Suprapubic skin (tissue), 4 donors: ENCODE measurements at places on chromosomes 6 and 20.

GRCh38 chr6:150891888-150892485, 26.5 kb downstream of the MTHFD1L start:
- DNase-seq: peak; percentile 80

DNA sequence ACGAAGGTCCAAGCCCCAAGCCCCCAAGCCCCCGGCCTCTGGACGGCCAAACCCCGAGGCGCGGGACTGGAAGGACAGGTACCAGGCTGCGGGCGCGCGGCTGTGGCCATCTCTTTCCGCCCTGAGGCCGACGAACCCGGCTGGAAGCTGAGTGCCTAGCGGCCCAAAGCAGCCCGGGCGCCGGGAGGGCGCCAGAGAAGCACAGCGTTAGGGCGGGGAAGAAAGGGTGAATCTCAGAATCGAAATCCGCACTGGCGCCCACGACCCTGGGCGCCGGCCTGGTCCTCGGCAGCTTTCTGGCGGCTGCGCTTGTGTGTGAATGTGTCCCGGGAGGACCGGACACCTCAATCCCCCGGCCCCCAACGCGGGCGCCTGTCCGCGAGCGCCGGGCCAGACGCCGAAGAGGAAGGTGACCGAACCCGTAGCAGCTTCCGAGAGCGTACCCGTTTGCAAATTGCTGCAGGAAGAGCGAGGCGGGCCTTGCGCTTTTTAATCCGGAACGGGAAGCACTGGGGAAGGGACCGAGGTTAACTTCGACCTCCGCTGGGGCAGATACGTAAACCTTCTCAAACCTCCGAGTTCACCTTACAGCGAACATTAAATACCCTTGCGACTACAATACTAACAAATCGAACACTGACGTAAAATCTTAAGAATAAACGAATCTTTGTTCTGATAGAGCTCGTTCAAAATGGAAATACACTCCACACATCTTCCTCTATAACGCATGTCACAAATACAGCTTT, 2.9 kb downstream of the NRN1 start:
- DNase-seq: no peak

DNA sequence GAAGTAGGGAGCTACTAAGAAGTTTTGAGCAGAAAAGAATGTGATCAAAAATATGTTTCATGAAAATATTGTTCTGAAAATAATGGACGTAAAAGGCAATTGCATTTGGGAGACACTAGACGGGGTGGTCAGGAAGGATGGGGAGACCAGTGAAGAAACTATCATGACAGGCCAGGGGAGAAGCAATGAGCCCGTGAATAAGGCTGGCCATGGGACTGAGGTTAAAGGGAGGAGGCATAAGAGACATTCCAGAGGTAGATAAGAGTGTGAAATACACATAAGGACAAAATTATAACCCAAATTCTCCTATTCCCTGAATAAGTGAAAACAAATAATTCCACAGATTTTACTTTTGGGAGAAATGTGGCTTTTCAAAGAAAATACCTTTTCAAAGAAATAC, 51.7 kb downstream of the MARCKS start:
- DNase-seq: no peak

- DNase-seq: no peak
Observed at GRCh38 chr6:127792616-127793015, 108.2 kb downstream of the THEMIS start.

DNA sequence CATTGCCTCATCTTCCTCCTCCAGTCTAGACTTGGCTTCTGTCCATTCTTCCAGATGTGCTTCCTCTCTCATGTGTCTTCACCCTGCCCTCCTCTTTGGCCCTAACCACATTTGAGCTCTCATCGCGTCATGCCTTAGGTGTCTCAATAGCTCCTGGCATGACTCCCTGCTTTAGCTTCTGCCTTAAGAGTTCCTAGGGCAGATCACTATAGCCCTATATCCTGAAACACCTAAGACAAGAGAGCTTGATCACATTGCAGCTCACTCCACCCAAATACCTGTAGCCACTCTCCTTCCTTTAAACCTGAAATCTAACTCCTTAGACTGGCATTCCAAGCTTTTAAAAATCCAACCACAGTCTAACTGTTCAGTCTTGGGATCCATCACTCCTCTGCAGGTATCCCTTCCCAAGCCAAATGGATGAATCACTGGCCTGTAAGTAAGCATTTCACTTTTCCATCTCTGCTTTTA, 69.0 kb upstream of the STXBP5 start:
- DNase-seq: no peak

DNA sequence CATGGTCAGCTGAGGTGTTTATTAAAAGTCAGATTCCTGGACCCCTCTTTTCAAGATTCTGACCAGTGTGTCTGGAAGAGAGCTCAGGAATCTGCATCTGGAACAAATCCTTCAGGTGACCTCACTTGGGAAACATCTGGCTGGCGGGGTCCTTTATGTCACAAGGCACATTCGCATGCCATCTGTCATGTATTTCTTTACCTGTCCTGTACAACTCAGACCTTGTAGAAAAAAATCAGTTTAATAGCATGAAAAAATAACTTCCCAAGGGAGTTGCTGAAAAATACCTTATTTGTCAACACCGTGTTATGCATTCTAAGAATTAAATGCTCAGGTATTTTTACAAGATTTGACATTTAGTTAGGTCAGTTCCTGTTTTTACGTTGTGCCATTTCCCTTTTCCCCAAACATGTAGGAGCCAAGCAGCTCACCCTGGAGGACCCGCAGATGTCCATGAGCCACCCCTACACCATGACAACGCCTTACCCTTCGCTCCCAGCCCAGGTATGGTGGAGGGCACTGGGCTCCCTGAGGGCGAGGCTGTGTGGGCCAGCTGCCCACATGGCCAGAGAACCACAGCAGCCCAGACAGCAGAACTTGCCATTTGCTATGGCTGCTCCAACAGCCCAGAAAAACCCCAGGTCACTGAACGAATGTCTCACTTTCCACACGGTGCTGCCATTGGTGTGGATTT, 4.0 kb downstream of the IRF4 start:
- no peak for DNase-seq

GRCh38 chr6:53786832-53787231, 8.0 kb upstream of the LRRC1 start:
- no peak for DNase-seq

- no peak for DNase-seq
Observed at GRCh38 chr6:48957781-48958180, 505.3 kb downstream of the MMUT start.

DNA sequence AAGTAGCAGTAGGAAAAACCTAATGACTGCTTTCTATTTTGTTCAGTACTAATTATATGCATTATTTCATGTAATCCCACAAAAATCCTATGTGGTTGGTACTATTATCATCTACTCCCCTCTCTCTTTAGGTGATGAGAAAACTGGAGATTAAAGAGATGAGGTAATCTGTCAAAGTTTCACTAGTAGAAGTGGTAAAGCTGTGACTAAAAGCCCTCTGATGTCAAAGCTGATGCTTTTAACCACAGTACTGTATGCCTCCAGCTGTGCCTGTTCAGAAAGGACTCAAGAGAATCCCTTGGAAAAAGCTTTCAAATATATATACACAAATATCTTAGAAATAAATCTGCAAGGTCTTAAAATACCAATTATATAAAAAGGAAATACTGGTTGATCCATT, 38.0 kb downstream of the PHIP start:
- no peak for DNase-seq

DNA sequence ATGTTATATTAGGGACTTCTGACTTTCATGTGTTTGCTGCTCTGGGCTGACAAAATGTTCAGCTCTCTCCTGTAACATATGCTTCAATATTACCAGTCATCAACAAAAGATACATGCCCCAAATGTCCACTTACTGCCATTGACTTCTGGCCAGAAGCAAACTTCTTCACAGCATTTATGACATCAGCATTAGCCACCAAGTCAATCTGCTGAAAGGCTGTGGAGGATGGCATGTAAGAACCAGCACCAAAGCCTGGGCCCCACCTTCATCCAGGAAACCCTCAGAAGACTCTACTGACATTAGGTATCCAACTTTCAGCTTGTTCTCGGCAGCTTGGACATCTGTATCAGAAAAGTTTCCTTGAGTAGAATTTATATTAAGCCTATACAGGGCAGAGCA, 595.5 kb downstream of the COL12A1 start:
- DNase-seq: no peak

DNA sequence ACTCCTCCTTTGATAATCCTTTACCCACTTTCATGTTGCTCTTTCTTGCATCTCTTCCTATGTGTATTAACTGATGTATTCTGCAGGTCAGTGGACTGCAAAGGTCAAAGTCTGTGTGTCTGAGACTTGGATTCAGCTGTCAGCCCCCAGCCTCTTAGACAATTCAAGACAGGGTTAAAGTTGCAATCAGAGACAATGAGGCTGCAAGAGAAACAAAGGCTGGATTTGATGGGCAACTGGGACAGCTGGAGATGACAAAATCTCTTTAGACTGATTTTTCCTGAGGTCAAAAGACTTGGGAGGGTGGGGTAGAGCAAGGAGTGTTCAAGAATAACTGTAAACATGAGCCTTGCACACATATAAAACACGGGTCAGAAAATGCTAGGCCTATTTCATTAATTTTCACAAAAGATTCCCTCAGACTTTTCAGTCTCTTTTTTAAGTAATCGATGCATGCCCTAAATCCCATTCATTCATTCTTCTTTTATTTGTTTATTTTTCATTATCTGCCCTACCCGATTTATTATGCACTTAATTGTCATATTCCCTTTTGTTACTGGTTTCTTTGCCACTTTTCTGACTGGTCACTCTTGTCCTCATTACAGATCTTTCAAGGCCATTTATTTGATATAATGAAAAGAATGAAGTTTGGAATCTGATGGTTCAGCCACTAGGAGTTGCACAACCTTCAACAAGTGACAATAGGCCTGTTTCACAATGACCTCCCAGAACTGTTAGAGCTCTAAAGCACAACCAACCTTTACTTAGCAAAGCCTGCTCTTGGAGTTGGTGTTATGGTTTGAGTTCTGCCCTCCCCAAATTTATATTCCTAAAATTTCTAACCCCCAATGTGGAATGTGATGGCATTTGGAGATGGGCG, 33.8 kb upstream of the AKAP12 start:
- no peak for DNase-seq

GRCh38 chr6:131116755-131117360, 18.4 kb upstream of the AKAP7 start:
- no peak for DNase-seq

DNA sequence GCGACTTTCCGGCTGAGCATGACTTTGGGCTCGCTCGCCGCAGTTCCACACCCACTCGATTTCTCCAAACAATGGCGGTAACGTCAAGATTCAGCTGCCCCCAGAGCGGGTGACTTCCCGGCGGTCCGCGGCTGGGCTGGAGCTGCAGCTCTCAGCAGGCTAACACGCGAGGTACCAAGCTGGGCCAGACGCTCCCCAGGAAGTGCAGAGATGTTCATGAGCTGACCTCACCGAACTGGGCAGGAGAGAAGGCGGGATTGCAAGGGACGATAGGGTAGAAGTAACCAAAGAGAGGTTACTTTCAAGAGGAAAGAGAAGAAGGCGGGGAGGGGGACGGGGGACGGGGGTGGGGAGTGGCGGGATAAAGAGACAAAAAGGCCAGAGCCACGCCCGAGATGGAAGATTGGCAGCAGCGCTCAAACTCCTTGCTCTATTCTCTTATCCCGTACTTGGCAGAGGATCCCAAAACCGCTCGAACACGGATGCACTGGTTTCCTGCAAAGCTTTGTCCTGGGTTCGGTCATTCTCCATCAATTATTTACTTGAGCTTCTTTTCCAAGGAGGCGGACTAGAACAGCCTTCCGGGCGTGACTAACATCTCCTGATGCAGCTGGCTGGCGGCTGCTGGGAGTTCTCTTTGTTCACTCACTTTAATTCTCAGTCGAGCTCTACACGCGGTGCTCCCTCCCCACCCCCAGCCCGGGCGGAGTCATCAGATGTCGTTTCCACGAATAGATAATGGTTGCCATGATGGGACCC, at the start of gene MTCL3:
Gene MTCL3, minus strand, starts transcription at position 626 of the 759 bp plus-strand sequence.
- no peak for DNase-seq

GRCh38 chr6:170289180-170289931, 1.5 kb downstream of the DLL1 start:
- DNase-seq: no peak

DNA sequence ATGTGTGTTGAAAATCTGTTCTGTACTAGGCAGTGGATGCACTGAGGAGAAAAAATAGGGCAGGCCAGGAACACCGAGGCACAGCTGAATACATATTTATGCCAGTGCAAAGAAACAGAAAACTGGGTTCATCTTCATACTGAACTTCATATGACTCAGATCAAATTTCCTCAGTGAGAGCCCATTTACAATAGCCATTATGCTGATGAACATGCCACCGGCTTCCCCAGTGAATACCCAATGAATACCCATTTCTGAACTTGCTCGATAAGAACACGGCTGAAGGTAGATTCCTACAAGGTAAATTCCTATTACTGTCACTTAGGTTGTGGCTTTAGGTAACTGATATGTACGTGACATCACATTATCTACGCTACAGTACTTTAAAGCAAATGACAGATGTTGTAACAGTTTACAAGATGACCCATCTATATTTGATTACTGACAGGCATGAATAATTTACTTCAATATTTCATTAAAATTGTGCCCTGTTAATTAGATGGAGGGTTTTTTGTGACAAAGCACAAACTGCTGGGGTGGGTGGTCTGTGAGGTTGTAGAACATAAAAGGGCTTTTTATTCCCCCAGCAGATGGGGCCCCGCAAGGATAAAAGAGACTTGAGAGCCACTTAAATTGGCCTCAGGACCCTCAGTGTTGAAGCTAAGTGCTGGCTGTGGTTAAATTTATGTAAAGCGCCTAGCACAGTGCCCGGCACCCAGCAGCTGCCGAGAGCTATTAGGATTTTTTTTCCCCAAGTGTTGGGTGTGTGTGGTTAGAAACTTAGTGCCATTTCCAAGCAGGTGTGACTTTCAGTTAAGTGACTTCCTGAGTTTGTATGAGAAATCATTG, 264.5 kb downstream of the CD83 start:
- DNase-seq: no peak

DNA sequence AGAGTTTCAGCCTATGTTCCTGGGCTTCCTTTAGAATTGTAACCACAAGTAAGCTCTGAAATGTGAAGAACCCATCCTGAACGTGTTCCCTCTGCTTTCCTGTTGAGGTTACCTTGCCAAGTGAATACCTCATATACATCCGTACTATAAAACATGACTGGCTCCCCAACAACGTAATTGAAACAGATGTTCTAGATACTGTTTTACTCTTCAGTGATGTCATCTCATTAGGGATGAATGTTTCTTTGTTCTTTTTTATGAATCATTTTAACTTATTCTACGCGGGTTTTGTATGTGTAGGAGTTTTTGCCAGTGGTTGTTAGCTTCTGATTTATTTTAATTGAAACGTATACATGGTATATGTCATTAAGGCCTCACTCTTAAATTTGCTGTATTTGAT, 166.8 kb downstream of the SAMD5 start:
- no peak for DNase-seq
